ENCODE measurements at places on chromosomes 16 and 17.

DNA sequence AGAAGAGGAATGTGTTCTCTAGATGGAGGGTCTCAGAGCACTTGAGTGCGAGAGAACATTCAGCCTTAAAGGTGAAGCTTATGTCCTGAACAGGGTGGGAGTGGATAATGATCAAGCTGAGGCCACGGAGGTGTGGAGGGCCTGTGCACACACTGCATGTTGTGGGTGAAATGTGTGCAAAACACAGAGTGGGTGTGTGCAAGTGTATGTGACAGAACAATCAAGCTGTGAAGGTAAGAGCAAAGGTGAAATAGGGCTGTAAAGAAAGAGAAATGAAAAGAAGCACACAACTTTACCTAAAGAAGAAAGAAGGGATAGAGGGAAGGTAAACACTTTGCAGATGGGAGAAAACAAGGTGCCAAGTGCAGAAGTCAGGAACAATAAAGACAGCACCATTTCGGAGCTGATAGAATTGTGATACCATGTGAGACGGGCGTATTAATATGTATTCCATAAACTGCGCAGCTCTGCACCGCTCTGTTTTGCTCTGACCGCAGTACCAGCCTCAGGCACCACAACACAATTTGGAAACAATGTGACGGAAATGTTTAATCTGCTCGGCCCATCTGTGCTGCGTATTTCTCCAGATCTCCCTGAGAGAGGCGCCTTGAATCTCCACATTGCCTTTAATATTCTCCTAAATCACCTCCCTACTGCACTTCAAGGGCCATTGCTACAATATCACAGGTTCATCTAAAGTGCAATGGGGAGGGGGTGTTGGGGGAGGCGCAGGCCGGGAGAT, 40.6 kb downstream of the SNX11 start:
- DNase-seq: no peak

DNA sequence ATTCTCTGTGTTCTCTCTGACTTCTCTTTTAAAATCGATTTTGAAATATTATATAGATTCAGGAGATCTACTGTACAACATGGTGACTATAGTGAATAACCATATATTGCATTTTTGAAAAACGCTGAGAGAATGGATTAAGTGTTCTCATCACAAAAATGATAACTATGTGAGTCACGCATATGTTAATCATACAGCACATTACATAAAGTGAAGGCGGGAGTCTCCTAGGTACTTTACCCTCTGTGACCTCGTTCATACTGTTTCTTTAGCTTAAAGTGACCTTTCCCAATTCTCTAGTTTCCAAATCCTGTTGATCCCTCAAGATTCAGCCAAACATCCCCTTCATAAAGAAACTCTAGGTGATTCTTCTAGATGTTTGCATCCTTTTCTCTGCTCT, 3.1 kb upstream of the KRTAP3-2 start:
- no peak for DNase-seq

- no peak for DNase-seq
Observed at GRCh38 chr17:30232824-30233427, 2.6 kb downstream of the SLC6A4 start.

DNA sequence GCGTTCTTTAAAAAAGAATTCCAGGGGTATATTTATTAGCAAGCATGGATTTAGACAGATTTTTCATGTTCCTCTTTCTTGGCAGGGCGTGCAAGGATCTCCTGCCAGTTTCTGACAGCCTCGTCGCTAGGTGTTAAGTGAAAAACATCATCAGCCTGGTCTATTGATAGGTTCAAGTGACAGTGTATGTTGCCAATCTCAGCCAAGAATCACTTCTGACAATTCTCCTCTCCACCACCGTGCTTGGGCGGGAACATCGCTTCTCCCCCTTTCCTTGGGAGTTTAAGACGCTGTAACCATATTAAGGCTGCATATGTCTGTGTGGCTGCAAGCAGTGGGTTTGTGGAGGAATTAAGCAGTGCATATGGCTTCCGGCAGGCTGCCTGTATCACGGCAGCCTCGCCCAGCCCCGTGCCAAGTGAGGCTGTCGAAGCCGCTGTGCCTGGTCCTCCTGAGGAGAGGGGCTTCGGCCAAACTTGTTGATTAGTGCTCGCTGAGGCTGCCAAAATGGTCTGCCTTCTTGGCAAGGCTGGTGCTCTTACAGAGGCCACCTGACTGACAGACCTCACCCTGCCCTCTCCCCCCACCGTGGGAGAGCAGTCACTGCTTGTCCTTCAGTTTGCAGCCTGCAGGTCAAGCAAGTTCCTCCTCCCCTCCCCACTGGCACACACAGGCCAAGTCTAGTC, 132.2 kb upstream of the MPHOSPH6 start:
- no peak for DNase-seq

DNA sequence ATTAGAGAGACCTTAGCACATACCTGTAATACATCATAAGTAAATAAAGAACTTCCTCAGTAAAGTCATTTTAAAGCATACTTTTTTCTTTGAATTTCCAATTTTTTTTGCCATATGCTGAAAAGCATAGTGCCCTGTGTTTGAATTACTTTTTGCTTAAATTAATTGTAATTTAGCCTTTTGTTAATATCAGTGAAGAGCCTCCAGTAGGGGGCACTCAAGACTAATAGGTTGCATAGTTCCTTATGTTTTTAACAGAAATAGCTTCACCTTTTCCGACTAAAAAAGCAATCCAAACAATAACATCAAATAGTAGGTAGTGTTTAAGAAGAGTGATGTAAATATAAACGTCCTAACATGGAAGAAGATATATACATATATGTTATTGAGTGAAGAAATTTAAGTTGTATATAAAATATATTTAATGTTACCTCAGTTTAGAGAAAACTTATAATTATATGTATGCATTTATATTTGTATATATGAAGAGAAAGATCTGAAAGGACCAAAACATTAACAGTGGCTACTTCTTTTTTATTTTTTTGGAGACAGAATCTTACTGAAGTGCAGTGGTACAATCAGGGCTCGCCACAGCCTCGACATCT, 18.6 kb downstream of the RAD51C start:
- DNase-seq: peak; percentile 68

- DNase-seq: no peak
Observed at GRCh38 chr16:57910696-57911095, 60.2 kb downstream of the CNGB1 start.

- no peak for DNase-seq
Observed at GRCh38 chr16:7456211-7456610, 123.6 kb downstream of the RBFOX1 start.
